ENCODE measurements at places on chromosomes 1 and 21. TPM values are rescaled to one million over a fixed set of nuclear protein-coding genes. Genes with fewer than 3 reads are reported as not detected.

- no peak for DNase-seq
Measured at GRCh38 chr1:165259236-165259635, 97.3 kb downstream of the LMX1A start.

Gene GNG4
- 0.28 TPM for total RNA-seq

DNA sequence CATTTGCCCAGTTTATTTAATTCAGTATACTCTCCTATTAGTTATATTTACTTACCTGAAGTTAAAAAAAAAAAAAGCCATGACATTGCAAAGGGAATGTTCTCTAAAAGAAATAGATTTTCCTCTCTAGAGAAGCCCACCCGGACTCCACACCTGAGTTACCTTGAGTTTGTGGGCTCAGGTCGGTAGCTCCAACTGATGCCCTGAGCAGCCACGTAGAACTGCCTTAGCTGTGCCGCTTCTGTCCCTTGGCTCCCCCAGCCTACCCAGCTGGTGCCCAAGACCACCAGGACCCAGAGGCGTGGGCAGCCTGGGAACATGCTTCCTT, 250 bp downstream of the F5 start:
- DNase-seq, result no peak

DNA sequence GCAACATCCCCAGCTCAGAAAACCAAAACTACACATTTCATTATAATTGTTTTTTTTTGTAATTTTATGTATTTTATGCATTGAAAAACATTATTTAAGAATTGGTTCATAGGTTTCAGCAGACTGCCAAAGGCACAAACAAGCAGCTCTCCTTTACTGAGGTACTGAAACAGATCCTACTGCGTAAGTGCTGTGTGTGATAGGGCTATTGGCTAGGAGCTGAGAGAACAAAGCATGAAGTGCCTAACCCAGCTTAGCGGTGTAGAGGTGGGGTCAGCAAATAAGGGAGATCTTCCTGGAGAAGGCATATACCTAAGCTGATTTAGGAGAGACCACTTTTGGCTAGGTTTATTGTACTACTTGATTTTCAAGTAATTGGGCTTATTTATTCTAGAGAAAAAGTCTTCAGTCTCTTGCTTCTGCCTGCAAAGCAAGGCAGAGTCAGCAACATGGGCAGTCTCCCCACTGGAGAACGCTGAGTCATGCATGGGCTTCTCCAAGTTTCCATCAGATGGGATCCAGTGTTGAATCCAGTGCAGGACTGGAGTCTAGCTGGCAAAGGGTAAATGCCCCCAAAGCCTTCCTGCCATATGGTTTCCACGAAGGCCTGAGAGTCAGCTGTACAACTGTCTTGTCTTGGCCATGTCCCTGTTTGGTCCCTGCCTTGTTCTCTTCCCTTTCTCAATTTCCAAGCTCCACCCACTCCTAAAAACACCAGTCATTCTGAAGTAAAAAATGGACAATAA, 18.0 kb upstream of the YTHDF2 start:
- no peak for DNase-seq

DNA sequence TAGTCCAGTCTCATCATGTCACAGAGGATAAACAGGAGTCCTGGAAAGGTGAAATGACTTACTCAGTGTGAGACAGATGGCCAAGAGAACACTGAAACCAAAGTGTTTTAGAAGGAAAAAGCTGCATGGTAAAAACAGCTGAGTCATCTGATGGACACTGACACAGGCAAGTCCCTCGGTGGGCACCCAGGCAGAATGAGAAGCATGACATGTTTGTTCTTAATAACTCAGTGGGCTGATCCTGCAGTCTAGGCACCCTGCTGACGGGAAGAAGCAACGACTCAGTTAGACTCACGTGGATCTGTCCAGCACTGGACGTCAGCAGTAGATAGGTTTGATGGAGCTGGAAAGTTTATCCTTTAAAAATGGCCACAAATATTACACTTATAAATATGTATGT, 116.9 kb downstream of the RGS7 start:
- no peak for DNase-seq

- no peak for DNase-seq
Measured at GRCh38 chr1:172380441-172381244, 39.8 kb upstream of the C1orf105 start.

- no peak for DNase-seq
Measured at GRCh38 chr1:34870395-34870794, 10.8 kb upstream of the SMIM12 start.

Gene IGSF21
- 5.0 TPM for total RNA-seq

- no peak for DNase-seq
Measured at GRCh38 chr1:223717695-223718363, 5.5 kb downstream of the CAPN2 start.

DNA sequence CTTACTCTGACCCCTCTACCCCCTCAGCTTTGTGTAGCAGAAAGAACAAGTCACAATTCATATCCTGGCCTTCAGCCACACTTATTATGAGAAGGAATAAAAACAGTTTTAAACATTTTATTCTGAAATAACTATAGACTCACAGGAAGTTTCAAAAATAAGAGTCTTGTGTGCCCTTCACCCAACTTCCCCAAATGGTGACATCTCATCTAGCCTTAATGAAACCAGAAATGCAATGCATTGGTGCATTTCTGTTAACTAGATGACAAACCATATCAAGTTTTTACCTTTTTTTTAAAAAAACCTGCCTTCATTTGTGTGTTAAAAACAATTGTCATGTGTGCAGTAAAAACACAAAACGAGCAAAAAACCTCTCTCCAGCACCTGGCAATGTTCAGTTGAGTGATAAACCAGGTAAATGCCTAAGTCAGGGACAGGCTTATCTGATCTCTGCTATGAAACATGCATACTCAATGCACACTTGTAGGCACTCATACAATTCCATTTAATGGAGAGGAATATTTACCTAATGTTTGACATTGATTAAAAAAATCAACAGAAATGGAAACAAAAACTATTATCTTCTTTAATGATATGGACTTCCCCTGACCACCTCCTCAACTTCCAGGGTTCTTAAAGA, 51.5 kb downstream of the SH3BGR start:
- DNase-seq, result no peak
